ENCODE measurements at places on chromosomes 6 and 20. TPM values are rescaled to one million over a fixed set of nuclear protein-coding genes. Genes with fewer than 3 reads are reported as not detected.

- no peaks in the 10 kb centered on the region for H3K27me3 ChIP-seq
- DNase-seq = no peak
- H3K4me1 ChIP-seq = no peaks in the 10 kb centered on the region
Observed at GRCh38 chr6:168534265-168534664, 93.3 kb downstream of the SMOC2 start.

GRCh38 chr6:16420715-16421461, 182.5 kb downstream of the GMPR start:
- no peaks in the 10 kb centered on the region for H3K27me3 ChIP-seq
- peaks cover 12% of the 10 kb centered on the region for H3K4me1 ChIP-seq
- peak; percentile 33 for DNase-seq
- H3K27ac ChIP-seq = peak overlapping the region; percentile 76
- H3K4me3 ChIP-seq = no peak overlapping the region
- H3K36me3 ChIP-seq = no peaks in the 10 kb centered on the region

DNA sequence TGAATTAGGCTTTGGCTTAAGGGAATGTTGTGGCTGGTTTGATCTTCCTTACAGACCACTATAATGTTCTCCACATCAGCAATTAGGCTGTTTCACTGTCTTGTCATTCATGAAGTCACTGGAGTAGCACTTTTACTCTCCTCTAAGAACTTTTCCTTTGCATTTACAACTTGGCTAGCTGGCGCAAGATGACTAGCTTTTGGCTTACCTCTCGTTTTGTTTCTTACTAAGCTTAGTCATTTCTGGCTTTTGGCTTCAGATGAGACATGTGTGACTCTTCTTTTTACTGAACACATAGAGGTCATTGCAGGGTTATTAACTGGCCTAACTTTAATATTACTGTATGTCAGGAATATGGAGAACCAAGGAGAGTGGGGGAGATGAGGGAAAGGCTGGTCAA, 143.2 kb downstream of the PTCHD4 start:
- H3K36me3 ChIP-seq = no peaks in the 10 kb centered on the region
- H3K4me3 ChIP-seq = no peak overlapping the region
- H3K27me3 ChIP-seq = no peaks in the 10 kb centered on the region
- DNase-seq = no peak
- no peaks in the 10 kb centered on the region for H3K4me1 ChIP-seq

LTA gene
- total RNA-seq = not detected

- no peak overlapping the region for H3K27ac ChIP-seq
- no peak for DNase-seq
- no peaks in the 10 kb centered on the region for H3K36me3 ChIP-seq
- H3K4me3 ChIP-seq = no peak overlapping the region
- peaks cover 5% of the 10 kb centered on the region for H3K4me1 ChIP-seq
Observed at GRCh38 chr6:137496909-137497720, 2.9 kb upstream of the OLIG3 start.

DNA sequence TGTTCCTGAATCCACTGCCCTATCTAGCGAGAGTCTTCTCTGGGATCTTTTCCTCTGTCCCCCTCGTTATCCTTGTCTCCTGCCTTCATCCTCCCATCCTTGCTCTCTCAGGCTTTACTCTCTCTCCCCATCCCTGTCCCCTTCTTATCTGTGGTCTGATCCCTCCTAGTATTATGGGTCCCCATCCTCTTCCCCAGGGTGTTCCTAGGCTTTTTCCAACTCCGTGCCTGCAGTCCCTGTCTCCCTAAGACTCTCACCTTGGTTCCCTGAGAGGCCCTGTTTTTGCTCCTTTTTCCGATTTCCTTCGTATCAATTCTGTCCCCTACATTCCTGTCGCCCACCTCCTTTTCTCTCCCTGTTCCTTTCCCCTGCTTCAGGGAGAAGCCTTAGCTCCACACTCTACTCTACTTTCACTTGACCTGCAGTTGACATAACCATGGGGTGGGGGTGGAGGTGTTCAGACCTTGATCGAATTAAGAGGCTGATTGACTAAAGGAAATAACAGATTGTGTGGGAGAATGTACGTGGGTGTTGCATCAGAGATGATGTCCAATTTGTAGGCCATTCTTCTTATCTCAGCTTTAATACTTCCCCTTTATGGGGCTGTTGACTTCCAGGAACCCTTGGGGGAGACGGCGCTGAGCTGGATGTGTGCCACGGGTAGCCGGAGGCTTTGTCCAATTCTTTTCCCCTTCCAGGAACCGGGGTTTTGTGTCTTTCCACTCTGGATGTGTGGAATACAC, 905 bp downstream of the PPARD start:
- H3K4me3 ChIP-seq = peak overlapping the region; percentile 90
- peaks cover 11% of the 10 kb centered on the region for H3K4me1 ChIP-seq
- H3K27ac ChIP-seq = peak overlapping the region; percentile 88
- no peaks in the 10 kb centered on the region for H3K36me3 ChIP-seq
- DNase-seq = no peak

RBL1 gene
- 9.2 TPM for total RNA-seq

DNA sequence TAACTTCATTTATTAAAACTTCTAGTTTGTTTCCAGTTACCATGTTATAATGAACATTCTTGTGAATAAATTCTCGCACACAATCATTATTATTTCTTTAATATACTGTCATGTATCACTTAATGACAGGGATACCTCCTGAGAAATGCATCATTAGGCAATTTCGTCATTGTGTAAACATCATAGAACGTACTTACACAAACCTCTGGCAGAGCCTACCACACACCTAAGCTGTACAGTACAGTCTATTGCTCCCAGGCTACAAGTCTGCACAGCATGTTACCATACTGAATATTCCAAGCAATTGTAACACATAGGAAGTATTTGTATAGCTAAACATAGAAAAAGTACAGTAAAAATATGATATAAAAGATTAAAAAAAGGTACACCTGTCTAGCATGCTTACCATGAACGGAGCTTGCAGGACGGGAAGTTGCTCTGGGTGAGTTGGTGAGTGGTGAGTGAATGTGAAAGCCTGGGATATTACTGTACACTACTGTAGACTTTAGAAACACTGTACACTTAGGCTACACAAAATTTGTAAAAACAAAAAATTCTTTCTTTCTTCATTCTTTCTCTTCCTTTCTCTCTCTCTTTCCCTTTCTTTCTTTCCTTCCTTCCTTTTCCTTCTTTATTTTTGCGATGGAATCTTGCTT, 268.2 kb upstream of the SOX4 start:
- H3K4me3 ChIP-seq = no peak overlapping the region
- H3K27ac ChIP-seq = no peak overlapping the region
- H3K36me3 ChIP-seq = no peaks in the 10 kb centered on the region
- H3K27me3 ChIP-seq = no peaks in the 10 kb centered on the region
- no peaks in the 10 kb centered on the region for H3K4me1 ChIP-seq

DNA sequence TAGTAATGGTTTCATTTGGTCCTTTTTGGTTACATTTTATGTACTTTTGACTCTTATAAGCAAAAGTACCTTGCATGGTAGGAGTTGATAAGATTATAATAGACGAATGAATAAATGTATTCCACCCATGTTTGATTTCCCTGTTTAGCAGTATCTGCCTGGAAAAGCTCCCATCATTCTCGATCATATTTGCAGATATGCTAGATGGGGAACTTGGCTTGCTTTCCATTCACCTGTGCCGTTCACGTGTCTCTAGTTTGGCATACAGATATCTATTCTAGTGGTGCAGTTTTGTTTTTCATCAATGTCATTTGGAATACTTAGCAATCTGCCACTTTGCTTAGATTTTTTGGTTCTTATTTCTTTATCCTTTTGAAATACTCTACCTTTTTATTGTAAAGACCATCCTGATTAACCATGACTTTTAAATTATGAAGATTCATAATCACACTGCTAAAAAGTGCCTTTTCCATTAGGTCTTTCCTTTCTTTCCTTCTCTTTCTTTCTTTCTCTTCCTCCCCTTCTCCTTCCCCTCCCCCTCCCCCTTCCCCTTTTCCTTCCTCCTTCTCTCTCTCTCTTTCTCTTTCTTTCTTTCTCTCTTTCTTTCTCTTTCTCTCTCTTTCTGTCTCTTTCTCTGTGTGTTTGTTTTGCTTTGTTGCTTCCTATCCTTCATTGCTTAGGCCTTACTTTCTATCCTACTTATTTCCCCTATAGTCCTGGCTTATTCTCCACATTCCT, 40.4 kb downstream of the ANKS1A start:
- no peaks in the 10 kb centered on the region for H3K27me3 ChIP-seq
- H3K27ac ChIP-seq = no peak overlapping the region
- H3K4me3 ChIP-seq = no peak overlapping the region
- no peak for DNase-seq

NFATC2 gene
- total RNA-seq = 4.9 TPM

DNA sequence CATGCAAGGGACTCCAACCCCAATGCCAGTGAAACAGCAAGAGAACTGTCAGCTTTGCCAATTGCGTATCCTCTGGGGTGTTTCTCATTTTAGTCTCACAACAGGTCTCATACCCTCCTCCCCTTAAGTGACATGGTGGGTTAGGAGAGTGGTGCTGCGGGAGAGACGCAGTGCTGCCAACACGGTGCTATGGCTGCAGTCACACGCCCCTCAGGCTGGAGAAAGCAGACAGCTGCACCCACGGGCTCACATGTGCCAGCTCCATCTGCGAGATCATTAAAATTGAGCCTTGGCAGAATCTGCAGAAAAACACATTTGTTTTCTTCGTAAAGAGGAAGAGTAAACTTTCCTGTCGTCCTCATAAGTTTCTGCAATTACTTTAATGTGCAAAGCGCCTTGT, 114.7 kb downstream of the ANKRD60 start:
- H3K4me1 ChIP-seq = no peaks in the 10 kb centered on the region
- H3K36me3 ChIP-seq = no peaks in the 10 kb centered on the region
- DNase-seq = no peak
- no peak overlapping the region for H3K4me3 ChIP-seq

- no peaks in the 10 kb centered on the region for H3K36me3 ChIP-seq
- no peak overlapping the region for H3K4me3 ChIP-seq
- no peak for DNase-seq
- no peaks in the 10 kb centered on the region for H3K27me3 ChIP-seq
Observed at GRCh38 chr6:163470611-163471010, 56.1 kb downstream of the QKI start.

GRCh38 chr6:163427498-163428254, 13.2 kb downstream of the QKI start:
- DNase-seq = peak; percentile 53
- H3K4me1 ChIP-seq = peaks cover 18% of the 10 kb centered on the region
- H3K4me3 ChIP-seq = no peak overlapping the region

- peak overlapping the region; percentile 51 for H3K4me3 ChIP-seq
- H3K36me3 ChIP-seq = no peaks in the 10 kb centered on the region
- DNase-seq = peak; percentile 12
- H3K27me3 ChIP-seq = peaks cover 66% of the 10 kb centered on the region
- H3K4me1 ChIP-seq = peaks cover 14% of the 10 kb centered on the region
- no peak overlapping the region for H3K27ac ChIP-seq
Observed at GRCh38 chr6:136920671-136921380, 1.3 kb upstream of the SLC35D3 start.

- H3K4me3 ChIP-seq = no peak overlapping the region
- H3K4me1 ChIP-seq = no peaks in the 10 kb centered on the region
- H3K27me3 ChIP-seq = no peaks in the 10 kb centered on the region
- DNase-seq = no peak
Observed at GRCh38 chr20:20463933-20464374, 96.0 kb downstream of the INSM1 start.

DNA sequence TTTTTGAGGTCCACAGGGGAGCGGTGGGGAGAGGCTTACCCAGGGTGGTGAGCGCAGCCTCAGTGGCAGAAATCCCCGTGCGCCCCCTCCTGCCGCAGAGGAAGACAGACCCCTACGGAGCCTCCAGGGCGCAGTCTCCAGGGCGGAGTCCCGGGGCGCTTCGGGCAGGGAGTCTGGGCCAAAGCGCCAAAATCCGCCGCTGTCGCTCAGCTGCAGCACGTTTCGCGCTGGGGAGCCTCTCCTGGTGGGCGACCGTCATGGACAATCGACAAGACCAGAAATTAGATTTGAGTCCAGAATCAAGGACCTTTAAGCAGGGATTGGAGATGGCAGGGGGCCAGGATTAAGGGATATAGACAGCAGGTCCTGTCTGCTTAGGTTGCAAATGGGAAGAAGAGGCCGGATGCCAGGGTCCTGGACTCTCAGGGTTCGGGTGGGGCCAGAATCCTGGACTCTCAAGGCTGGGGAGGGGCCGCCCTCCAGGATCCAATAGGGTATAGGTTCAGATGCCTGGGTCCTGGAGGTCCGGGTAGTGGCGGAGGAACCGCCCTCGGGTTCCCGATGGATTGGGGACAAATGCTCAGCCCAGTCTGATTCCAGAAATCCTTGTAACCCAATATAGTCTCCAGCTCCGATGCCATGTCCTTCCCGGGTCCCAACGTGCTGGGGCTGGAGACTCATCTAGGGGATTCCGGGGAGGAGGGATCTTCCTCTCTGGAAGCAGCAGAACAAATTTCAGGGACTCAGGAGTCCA, 7.9 kb upstream of the HLA-E start:
- H3K4me1 ChIP-seq = no peaks in the 10 kb centered on the region
- H3K27me3 ChIP-seq = peaks cover 46% of the 10 kb centered on the region
- H3K4me3 ChIP-seq = no peak overlapping the region
